ENCODE measurements at places on chromosomes 3 and 15.

DNA sequence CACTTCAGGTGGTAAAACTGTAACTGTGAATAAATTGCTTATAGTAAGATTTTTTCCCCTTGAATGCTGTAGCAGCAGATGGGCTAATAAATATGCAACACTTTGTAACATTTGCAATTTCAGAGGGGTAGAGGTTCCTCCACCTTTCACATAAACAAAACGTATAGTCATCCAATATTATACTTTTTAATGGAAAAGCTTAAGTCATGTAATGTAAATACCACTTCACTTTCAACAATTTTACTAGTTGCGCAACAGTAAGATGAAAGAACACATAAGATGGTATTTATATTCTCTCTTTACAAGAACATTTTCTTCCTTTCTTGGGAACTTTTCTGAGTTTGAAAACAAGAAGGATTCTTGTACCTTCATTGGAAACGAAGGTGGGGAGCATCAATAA is 56.6 kb upstream of the FAM3D start:
- no peak for DNase-seq

GRCh38 chr3:112137781-112138180 is 4.7 kb upstream of the GCSAM start:
- no peak for DNase-seq

DNA sequence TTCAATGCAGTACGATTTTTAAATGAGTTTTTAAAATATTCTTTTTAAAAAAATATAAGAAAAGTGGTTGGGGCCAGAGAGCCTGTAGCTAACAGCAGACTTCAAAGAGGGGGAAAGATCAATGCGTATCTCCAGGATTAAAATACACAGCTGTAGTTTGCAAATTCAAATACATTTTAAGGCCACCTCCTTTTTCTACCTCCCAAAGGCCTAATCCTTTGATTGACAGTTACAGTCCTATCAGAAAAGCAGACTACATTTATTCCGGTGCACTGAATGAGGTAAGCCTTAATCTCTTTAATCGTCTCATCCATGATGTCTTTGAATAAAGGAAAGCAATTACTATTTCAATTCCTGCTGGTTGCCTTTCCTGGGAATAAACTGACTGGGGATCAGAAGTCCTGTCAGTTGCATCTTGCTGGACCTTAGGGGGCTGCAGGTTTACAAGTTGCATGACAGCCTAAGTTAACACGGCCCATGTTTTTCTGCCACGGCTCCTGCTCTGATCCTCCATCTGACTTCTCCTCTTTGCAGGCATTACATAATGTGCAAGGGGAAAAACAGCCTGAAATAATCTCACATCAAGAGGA is 51.7 kb downstream of the CADPS start:
- DNase-seq, result no peak

GRCh38 chr3:70312336-70312735 is at the start of gene MDFIC2:
TSS of gene MDFIC2 (minus strand) at chr3:70312638. CDS start at chr3:70311973, 665 bp downstream.
- DNase-seq, result no peak

GRCh38 chr3:11558918-11559815 is 84.5 kb downstream of the VGLL4 start:
- no peak for DNase-seq

- no peak for DNase-seq
Measured at GRCh38 chr3:194215392-194215791, 79.4 kb downstream of the HES1 start.

DNA sequence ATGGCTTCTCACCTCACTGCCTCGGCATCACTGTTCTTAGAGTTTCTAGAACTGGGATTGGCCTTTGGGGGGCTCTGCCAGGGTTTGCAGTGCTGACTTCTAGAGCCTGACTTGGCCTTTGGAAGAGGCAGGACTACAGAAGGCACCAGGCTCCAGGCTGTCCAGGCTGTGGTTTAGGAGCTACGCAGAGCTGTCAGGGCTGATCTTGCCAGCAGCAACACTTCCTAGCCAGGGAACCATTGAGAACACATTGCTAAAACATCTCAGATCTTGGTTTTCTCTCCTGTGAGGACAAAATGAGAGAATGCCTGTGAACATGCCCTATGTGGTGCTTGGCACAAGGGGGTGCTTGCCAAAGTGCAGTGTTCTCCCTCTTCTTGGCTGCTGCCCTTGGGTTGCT is 34.6 kb upstream of the APEH start:
- DNase-seq, result no peak

Measured in stimulated activated CD4-positive, alpha-beta T cell treated with anti-CD3 and anti-CD28 coated beads, Interleukin-2, amount 100 ng/mL, for 4 hours (primary cell).